ENCODE measurements at places on chromosomes 2 and 18. TPM values are rescaled to one million over a fixed set of nuclear protein-coding genes. Genes with fewer than 3 reads are reported as not detected.

- no peak for DNase-seq
- peaks cover 24% of the 10 kb centered on the region for H3K4me1 ChIP-seq
- no peak overlapping the region for H3K4me3 ChIP-seq
- H3K36me3 ChIP-seq, result no peaks in the 10 kb centered on the region
These were observed 8.7 kb downstream of the SNED1 start for GRCh38 chr2:241007111-241007510.

GRCh38 chr2:231671270-231672050 lies 36.9 kb upstream of the PTMA start:
- no peak for DNase-seq
- H3K36me3 ChIP-seq, result no peaks in the 10 kb centered on the region
- no peak overlapping the region for H3K27ac ChIP-seq
- H3K27me3 ChIP-seq, result no peaks in the 10 kb centered on the region

DNA sequence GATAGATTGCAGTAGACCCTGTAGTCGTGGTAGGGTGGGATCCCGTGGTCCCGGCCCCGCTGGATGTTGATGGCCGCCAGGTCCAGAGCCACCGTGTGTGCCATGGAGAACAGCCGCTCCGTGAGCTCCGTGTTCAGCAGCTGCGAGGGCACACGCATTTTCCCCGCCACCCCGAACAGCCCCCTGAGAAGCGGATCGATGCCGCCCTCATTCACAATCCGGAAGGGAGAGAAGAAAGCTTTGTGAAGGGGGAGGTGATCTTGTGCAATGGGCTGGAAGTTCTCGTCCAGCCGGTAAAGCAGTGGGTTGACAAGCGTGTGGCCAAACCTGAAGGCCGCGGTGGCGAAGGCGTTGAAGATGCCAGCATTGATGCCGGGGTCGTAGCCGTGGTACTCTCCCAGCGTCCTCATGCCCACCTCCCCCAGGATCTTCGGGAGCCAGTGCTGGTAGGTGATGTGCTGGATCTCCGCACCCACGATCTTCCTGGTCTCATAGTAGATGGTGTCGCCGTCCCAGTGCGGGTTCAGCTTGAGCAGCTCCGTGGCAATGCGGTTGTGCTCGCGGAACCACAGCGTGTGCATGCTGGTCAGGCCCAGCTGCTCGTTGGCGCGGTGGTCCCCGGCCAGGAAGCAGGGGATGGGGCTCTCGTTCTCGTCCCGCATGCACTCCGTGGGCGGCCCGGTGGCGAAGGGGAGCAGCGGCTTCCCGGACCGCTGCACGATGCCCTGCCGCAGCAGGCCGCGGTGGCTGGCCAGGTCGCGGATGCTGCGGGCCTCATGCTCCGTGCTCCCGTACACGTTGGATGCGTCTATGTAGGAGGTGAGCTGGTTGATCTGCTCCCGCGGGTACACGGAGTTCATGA lies 95.8 kb downstream of the PXDN start:
- no peak for DNase-seq
- no peak overlapping the region for H3K4me3 ChIP-seq

CCDC141 gene
- total RNA-seq, result not detected

ANTXR1 gene
- 181 TPM for total RNA-seq

DNA sequence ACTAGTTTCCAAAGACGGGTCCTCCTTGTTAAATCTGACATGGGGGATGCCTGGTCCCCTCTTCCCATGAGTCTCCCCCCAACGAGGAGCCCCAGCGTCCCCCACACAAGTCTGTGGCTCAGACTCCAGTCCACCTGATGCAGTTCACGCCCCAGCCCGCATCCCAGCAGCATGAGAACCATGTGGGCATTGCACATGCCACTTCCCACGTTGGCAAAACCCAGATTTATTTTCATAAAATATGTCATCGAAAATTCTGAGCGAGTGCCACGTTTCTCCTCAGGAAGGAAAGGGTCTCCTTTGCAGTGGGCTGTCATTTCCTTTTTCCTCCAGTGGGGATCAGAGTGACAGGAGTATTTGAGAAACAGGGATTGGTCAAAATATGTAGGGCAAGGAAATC lies 45.7 kb upstream of the TPO start:
- H3K27me3 ChIP-seq, result no peaks in the 10 kb centered on the region
- peaks cover 24% of the 10 kb centered on the region for H3K4me1 ChIP-seq
- peak; percentile 6 for DNase-seq
- no peak overlapping the region for H3K4me3 ChIP-seq
- no peak overlapping the region for H3K27ac ChIP-seq
- H3K36me3 ChIP-seq, result no peaks in the 10 kb centered on the region

THUMPD2 gene
- total RNA-seq, result 14.1 TPM

GRCh38 chr2:15793978-15794377 lies 146.4 kb upstream of the MYCN start:
- H3K4me1 ChIP-seq, result no peaks in the 10 kb centered on the region
- no peaks in the 10 kb centered on the region for H3K27me3 ChIP-seq
- DNase-seq, result no peak
- no peak overlapping the region for H3K4me3 ChIP-seq
